ENCODE measurements at places on chromosomes 4 and X.

GRCh38 chr4:63580796-63581475 is 828.3 kb downstream of the TECRL start:
- no peak for DNase-seq

- DNase-seq: no peak
Observed at GRCh38 chrX:22109442-22109841, 77.3 kb downstream of the PHEX start.

GRCh38 chr4:112023402-112023950 is 121.8 kb upstream of the FAM241A start:
- DNase-seq: no peak

- DNase-seq: no peak
Observed at GRCh38 chrX:15245896-15246295, 24.0 kb downstream of the ASB9 start.

- no peak for DNase-seq
Observed at GRCh38 chr4:82373486-82373815, 340 bp downstream of the HNRNPD start.

GRCh38 chrX:94256396-94256795 is 582.4 kb downstream of the FAM133A start:
- DNase-seq: no peak

DNA sequence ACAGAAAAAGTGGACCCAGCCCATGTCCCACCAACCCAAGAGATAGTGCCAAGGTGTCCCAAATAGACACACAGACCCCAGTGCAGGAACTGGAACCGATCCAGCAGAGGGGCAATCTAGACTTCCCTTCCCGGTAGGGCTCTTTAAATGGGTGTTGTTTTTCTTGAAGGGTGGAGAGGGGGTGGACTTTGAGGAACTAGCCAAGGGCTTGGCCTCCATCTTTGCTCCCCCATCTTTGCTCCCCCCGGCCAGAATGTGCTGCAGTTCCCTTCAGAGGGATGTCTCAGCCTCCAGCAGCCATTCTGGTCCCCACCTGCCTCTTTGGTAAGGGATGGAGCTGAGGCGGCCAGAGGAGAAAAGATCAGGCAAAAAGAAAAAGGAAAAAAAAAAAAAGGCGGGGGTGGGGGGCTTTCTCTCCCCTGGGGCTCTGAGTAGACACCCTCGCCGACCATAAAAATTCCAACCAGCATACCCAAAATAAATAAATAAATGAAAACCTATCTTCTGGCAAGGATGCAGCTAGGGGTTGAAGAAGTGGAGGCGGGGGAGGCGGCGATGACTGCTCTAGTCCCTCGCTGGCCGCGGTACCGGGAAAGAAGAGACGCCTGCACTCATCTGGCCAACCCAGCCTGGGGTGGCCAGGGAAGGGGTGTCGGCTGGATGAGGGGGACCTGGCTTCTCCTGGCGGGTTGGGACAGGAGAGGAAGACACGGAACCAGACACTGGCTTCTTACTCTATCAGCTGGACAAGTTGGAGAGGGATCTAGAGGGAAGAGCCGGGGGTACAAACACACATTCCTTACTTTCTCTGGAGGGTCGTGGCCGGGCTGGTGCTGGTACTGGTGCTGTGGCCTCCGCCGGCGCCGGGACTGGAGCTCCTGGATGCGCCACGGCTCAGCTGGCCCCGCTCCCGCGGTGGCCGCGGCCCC is 38.5 kb upstream of the IQSEC2 start:
- no peak for DNase-seq
